ENCODE measurements at places on chromosomes 11 and 22.

GRCh38 chr11:31620434-31620833, 110.9 kb downstream of the ELP4 start:
- DNase-seq = no peak

DNA sequence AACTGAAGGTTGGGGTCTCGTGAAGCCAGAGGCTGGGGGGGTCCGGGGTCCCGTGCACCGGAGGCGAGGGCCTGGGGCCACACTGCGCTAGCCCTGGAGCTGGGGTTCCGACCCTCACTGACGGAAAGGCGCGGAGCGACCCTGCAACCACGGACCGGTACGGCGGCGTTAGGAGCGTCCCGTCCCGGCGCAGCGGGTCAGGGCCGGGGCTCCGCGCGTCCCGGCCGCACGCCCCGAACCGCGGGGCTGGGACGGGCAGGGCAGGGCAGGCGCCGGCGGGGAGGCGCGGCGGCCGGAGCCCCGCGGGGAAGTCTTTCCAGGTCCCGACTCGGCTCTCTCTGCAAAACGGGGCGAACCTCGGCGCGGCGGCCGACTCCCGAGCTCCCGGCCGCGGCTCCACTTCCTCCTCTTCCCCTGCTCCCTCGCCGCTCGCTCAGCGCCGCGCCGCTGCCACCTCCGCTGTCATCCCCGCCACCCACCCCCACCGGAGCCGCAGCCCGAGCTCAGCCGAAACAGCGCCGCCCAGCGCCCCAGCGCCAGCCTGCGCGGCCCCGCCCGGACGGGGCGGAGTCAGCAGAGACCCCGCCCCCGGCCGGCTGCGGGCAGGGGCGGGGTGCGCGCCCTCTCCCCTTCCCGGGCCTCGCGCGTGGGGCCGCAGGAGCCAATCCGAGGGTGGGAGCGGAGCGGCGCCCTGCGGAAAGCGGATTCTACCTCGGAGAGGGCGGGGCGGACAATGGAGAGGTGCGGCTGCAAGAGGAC, at the start of gene GDPD5:
GDPD5 (minus strand) TSS at position 509 of the 759 bp plus-strand sequence. CDS start 48,206 bp downstream, outside the sequence.
- peak; percentile 91 for DNase-seq

GRCh38 chr11:86176165-86176884, 68.2 kb upstream of the EED start:
- DNase-seq = no peak

DNA sequence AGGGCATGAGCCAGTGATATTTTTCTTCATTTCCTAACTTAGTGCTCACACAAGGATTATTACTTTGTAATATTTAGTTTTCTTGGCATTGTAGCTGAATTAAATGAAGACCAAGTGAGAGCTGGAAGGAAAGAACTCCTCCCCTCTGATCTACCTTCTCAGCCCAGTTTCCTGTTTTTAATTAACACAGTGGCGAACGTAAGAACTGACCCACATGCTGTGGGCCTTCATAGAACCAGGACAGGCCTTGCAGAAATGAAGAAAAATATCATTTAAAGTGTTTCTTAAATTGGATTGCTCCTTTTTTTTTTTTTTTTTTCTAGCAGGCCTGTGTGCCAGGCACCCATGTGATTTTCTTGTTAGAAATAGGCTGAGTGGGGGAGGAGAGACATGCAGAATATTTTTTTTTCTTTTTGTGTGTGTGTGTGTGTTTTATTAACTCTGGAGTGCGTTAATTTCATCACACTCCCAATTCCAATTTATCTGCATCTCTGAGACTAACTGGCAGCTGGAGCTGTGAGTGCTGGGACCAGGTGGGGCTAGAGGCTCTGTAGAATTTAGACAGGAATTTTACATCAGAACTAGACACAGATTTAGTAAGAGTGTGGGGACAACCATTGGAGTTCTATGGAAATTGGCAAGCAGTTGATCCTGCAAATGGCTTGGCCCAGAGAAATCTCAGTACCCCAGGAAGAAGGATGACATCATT, 320.5 kb downstream of the DDX10 start:
- no peak for DNase-seq

GRCh38 chr11:66247295-66247694, 21.1 kb upstream of the RAB1B start:
- DNase-seq = no peak

DNA sequence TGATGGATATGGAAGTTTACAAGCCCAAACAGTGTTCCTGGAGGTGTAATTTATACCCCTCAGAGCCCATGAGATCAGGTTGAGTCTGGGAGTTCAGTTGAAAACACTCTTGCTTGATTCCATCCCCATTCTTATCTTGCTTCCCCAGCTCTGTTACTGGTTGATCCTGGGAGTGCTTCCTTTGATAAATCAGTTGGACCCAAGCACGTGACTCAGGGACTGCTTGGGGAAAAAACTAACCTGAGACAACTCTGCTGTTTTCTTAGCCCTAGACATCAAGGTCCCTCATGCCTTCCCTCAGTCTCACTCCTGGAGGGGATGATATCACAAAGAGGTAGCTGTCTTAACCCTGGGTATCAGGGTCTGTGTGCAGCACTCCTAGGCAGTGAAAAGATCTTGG, 35.0 kb upstream of the SLC1A2 start:
- DNase-seq = no peak

- DNase-seq = no peak
Observed at GRCh38 chr11:39678996-39679395, 1780.5 kb downstream of the LRRC4C start.

- no peak for DNase-seq
Observed at GRCh38 chr11:72039031-72039855, 40.5 kb downstream of the IL18BP start.

GRCh38 chr11:63737718-63738117, 30.9 kb downstream of the ZFTA start:
- DNase-seq = no peak

GRCh38 chr11:64262271-64263002, 11.1 kb downstream of the PLCB3 start:
- DNase-seq = no peak

DNA sequence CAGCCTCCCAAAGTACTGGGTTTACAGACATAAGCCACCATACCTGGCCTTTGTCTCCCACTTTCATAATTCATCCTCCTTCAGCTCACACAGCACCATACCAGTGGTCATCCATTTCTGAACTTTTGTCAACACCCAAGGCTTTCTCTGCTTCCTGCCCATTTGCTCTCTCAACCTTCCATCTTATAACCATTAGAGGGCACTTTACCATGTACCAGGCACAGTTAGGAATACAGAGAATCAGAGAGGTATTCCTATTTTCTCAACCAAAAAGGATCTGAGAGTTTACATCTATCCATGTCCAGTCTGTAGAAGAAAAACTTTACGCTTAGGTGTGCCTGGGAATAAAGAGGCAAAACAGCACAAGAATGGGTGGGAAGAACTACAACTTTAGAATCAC, 397.6 kb downstream of the BUD13 start:
- no peak for DNase-seq

GRCh38 chr11:71465054-71465453, 12.1 kb downstream of the NADSYN1 start:
- DNase-seq = no peak

DNA sequence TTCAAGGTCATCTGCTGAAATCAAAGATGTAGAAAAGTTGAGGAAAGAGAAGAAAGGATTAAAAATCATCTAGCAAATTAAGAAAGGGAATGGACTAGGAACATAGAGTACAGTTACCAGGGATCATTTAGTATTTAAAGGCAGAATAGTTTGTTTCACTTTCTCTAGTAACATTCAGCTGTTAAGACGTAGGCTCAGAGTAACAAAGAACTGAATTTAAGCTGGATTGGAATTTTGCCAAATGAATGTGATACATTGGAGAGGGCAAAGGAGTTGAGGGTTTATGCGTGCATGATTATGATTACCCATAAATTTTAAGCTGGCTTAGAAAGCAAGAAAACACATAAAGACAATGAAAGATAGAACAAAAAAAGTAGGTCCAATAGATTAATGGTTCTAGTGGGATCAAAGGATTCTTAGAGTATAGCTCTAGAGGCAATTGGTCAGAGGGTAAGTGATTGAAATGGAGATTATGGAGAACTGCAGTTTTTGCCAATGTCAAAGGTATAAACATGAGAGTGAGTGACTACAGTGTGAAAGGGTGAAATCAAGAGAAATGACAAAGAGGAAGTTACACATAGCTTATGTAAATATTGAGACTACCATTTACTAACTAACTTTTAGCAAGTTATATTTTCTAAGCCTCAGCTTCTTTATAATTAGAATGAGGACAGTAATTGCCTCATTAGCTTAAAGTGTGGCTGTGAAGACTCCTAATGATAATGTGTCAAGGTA, 190.0 kb downstream of the GRIA4 start:
- no peak for DNase-seq

- DNase-seq = no peak
Observed at GRCh38 chr11:66861774-66862558, 5.1 kb downstream of the LRFN4 start.

GRCh38 chr22:17922925-17923903, 101.1 kb downstream of the MICAL3 start:
- no peak for DNase-seq

DNA sequence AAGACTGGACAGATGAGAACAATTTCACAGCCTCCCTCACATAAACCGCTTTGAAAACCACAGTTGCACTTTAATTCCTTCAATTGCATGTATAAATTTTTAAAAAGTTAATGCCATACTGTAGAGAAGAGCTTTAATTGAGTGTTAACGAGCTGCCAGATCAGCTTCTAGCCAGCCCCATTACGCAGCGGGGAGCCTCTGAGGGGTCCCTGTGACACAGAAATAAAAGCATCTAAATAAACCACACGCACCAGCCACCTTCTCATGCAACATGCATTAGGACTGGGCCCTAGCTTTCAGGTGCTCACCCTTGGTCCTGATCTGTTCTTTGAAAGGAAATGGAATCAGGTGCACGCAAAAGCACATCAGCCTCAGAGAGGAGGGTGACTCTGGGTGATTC, 111.7 kb downstream of the SPATA19 start:
- DNase-seq = no peak

DNA sequence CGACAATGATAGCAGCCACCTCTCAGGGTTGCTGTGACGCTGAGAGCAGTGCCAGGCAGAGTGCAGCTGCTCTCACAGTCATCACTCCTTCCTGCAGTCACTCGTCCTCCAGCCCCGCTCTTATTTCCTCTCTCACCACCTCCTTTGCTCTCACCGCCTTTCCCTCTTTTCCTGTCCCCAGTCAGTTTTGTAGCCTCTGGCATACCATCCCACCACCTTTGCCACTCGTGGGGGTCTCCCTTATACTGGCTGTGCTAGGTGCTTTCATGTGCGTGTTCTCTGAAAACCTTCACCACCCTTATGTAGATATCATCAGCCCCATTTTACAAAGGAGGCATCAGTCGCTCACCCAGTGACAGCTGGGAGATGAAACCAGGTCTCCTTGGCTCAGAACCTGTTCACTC, 19.3 kb upstream of the ST3GAL4 start:
- no peak for DNase-seq

DNA sequence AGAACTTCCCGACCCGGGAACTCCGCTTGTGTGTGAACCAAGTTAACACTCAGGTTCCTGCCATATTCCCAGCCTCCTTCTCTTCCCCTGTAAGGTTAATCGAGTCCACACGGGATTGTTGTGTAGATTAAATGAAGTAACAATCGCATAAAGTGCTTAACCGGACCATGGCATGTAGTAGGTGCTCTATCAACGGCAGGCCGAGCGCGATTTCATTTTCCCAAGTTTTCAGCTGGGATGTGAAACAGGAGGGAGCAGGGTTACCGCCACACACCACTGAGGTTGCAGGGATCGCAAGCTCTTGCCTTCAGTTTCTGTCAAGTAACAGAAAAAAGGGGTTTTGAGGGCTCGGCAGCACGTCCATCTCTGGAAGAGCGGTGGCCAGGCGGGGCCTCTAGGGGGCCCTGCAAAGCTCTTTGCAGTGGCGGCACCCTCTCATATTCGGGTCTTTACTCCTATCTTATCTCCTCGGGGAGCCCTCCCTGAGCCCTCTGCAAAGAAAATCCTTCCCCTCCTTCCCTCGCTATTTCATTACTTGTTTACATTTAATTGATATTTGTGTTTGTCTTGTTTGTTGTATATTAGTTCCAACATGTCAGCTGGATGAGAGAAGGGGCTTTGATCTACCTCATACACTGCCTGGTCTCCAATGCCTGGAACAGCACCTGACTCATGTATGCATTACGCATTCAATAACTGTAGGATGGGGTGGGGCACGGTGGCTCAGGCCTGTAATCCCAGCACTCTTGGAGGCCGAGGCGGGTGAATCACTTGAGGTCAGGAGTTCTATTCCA, 816 bp upstream of the PLEKHA7 start:
- DNase-seq = peak; percentile 74

- no peak for DNase-seq
Observed at GRCh38 chr22:23815541-23816155, 23.2 kb downstream of the DERL3 start.

- no peak for DNase-seq
Observed at GRCh38 chr11:107787733-107788132, 70.9 kb downstream of the SLC35F2 start.

GRCh38 chr11:11735586-11735985, 106.2 kb upstream of the USP47 start:
- no peak for DNase-seq

GRCh38 chr11:48078689-48079088, 98.3 kb downstream of the PTPRJ start:
- DNase-seq = no peak

- DNase-seq = no peak
Observed at GRCh38 chr11:101509922-101510321, 73.9 kb downstream of the TRPC6 start.

DNA sequence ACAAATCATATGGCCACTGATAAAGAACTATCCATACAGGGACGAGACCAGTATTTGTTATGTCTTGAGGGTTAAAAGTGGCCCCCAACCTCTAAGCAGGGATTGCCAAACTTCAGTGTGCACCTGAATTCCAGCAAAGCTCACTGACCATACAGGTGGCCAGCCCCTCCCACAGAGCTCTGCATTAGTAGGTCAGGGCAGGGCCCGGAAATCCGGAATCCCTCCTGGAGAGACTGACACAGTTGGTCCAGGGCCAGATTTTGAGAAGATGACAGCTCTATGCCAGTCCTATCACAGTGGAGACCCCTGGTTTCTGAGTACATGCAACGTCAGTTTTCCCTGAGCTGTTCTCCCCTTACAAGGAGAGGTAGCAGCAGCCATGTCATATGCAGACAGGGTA, 20.8 kb downstream of the VPS37C start:
- no peak for DNase-seq

GRCh38 chr11:62493801-62494200, 52.8 kb downstream of the AHNAK start:
- no peak for DNase-seq

GRCh38 chr11:132106096-132106982, 735.9 kb downstream of the NTM start:
- DNase-seq = no peak

GRCh38 chr11:92875473-92875872, 94.0 kb upstream of the MTNR1B start:
- no peak for DNase-seq

- no peak for DNase-seq
Observed at GRCh38 chr22:46625113-46625842, 5.1 kb downstream of the GRAMD4 start.

- no peak for DNase-seq
Observed at GRCh38 chr22:38954414-38955043, 2.9 kb upstream of the APOBEC3A start.

All from KBM-7 (cell line).